ENCODE measurements at places on chromosomes 7 and 10.

- no peak for DNase-seq
Observed at GRCh38 chr10:65135508-65135907, 1614.3 kb downstream of the REEP3 start.

DNA sequence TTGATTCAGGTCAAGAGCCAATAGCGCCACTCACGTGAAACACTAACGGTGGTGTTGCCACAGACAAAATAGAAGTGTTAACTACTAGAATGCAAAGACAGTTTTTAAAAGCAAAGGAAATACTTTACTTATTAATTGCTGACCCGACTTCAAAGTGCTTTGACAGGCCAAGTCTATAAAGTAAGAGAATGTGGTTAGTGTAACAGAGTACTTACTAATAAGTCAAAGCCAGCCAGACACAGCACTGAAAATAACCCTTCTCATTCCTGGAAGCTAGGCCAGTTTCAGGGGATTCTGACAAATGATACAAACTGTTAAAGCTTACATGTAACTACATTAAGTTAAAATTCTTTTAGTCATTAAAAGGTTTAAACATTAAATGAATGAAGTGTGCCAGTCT lies 50.3 kb downstream of the ENO4 start:
- no peak for DNase-seq

DNA sequence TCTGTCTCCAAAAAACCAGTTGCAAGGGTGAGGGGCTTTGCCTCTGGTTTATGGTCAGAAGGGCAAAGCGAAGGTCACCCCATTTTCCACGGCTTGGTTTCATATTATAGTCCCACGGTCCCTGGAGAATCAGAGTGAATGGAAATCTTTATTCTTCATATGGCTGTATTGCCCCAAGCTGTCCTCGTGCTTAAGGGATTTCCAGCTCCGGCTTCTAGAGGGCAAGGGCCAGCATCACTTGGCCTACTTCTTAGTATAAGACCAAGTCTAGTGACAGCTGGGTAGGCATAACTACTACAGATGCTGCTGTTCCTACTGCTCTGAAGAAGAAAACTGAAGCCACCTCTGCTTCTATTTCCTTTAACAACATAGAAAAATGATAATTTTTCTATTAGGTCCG lies 63.2 kb downstream of the PARP12 start:
- no peak for DNase-seq

DNA sequence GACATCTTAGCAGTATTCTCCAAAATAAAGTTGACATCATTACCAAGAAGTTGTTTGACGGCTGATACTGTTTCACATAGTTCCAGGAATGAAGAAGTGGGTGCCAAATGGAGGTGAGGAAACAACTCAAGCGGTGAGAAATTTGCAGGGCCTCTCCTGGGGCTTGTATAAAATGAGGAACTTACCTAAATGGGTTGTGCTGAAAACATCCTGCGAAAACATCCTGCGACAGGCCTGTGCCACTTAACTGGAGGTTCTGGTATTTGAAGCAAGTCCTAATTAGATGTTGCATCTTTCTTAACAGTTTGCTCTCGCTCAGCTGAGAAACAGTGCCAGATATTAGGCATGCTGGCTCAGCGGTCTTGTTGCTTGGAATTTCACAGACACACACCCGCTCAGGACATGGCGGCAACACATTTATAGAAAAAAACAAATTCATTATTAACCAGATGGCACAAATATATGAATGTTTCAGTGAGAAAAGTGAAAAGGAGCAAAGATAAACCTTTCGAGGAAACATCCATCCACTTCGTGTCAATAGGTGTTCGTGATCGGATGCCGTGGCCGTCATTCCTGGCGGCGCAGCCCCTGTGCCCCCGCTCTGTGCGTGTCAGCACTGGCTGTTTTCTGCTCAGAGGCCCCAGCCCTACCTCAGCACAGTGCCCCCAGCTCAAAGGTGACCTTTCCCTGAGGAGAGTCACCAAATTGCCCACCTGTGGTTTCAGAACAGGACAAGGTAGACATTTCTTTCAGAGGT lies 48.1 kb downstream of the CDC123 start:
- no peak for DNase-seq

GRCh38 chr7:35362341-35362740 lies 108.4 kb upstream of the TBX20 start:
- no peak for DNase-seq

DNA sequence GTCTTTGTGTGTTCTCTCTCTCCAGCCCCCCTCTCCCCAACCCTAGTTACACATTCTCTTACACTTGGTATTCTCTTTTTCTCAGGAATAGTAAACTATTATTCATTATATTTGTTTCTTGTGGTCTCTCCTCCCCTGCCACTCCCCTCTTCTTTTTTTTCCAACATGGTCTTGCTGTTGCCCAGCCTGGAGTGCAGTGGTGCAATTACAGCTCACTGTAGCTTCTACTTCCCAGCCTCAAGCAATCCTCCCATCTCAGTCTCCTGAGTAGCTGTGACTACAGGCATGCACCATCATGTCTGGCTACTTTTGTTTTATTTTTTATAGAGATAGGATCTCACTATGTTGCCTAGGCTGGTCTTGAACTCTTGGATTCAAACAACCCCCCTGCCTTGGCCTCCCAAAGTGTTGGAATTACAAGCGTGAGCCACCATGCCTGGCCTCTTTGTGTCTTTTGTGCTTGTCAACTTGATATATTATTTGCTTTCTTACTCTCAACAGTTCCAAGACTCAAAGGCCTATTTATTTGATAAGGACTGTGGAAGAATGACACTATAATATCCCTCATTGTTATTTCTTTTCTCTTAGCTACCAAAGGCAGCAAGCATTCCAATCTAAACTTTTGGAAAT lies 66.9 kb downstream of the MLLT10 start:
- no peak for DNase-seq

DNA sequence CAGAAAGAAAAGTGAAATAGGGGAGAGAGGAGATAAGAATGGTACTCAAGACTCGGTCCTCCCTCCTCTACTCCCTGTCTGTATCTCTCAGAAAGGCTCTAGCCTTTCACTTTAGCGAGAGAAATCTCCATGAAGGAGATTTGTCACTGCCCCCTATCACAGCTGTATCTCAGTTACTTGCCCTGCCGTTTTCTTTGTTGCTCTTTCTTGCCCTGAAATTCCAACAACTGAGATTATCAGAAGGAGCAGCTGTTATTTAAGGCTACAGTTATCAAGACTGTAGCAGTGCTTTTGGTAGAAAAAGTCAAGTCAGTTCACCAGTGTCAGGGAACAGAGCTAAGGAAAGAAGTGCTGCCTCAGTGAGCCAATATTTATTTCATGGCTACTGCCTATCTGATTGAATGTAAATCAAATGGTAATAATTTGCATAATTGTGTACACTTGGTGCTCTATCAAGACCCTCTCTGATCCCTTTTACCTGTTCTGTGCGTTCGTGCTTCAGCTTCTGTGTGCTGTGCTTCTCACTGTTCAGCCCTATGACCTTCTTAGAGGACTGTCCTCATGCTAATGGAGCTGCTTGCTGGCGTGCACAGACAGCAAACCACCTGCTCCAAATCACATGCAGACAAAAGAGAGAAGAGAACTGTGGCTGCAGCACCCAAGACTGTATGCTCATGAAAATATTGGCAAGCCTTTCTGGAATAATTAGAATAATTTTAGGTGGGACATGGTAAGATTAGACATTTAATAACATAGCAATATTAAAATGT lies 180.2 kb upstream of the FAM3C start:
- DNase-seq: no peak

- DNase-seq: no peak
Observed at GRCh38 chr10:63644418-63645142, 123.4 kb downstream of the REEP3 start.

DNA sequence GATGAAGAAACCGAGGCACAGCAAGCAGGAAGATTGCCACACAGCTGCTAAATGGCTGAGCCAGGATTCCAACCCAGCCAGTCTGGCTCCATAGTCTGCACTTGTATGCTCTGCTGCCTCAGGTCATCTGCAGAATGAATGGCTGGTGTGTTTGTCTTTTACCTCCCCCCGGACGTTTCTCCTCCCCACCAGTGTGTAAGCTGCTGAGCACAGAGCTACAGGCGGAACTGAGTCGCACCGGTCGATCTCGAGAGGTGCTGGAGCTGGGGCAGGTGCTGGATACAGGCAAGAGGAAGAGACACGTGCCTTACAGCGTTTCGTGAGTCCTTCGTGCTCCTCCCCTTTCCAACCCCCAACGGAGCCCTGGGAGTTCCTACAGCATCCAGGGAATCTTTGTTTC lies 2.6 kb downstream of the CNPY4 start:
- peak; percentile 88 for DNase-seq

DNA sequence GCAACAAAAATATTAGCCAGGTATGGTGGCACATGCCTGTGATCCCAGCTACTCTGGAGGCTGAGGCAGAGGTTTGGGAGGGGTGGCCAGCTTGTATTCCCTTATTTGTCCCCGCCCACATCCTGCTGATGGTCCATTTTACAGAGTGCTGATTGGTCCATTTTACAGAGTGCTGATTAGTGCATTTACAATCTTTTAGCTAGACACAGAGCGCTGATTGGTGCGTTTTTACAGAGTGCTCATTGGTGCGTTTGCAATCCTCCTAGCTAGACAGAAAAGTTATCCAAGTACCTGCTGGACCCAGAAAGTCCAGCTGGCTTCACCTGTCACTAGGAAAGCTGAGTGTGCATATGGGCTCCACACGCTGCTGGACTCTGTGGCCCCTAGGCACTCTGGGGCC lies 40.0 kb upstream of the RASGEF1A start:
- no peak for DNase-seq

DNA sequence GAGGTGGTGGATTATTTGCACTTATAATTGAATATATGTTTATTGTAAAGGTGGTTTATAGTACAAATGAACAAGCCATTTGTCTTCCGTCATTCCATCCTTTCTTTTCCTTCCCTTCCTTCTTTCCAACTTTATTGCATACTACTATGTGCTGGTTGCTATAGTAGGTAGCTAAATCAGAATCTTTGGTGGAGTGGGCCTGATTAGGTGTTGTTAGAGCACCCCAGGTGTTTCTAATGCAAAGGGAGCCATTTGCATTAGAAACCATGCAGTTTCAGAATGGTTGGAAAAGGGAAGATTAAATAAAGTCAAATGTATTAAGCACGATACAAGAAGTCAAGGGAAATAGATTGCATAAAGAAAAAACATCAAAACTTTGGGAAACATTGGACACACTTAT lies 88.8 kb upstream of the TRIL start:
- DNase-seq: no peak

GRCh38 chr10:124967255-124967654 lies 25.3 kb downstream of the ZRANB1 start:
- DNase-seq: no peak

DNA sequence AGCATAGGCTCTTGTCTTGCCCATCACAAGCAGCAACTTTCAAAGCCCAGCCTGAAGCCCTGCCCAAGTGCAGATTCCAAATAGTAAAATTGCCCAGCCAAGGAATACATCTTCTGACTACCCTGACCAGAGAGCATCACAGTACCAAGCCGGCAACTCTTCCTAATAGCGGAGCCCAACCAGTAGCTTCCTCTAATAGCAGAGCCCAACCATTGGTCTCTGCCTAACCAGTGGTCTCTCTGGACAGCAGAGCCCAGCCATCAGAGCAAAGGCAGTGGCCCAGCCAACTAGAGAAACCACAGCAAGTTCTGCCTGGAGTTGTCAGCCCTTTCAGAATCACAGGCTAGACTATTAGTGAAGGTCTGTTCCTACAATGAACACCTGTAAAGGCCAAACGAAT lies 285.6 kb downstream of the HGF start:
- peak; percentile 94 for DNase-seq

- DNase-seq: no peak
Observed at GRCh38 chr7:55587687-55588378, 15.5 kb upstream of the VOPP1 start.

DNA sequence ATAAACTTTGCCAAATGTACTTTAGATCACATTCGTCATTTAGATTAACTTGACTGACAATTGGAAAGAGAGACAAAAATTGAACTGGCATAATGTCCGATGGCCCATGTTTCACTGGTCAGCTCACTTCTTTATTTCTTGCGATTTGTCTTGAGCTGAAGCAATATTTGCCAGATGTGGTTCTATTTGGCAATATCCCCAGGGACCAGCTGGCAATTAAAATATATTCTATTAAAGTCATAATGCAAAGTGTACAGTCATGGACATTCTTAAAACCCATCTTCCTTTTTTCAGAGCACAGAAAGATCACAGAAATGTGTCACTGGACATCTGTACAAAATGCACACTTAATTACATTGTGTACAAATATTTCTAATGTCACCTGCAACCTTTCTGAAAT lies 26.3 kb downstream of the NEBL start:
- no peak for DNase-seq

GRCh38 chr10:103491729-103492364 lies 1.7 kb upstream of the NEURL1 start:
- DNase-seq: peak; percentile 87

GRCh38 chr10:60253484-60253883 lies 136.2 kb downstream of the ANK3 start:
- DNase-seq: no peak

DNA sequence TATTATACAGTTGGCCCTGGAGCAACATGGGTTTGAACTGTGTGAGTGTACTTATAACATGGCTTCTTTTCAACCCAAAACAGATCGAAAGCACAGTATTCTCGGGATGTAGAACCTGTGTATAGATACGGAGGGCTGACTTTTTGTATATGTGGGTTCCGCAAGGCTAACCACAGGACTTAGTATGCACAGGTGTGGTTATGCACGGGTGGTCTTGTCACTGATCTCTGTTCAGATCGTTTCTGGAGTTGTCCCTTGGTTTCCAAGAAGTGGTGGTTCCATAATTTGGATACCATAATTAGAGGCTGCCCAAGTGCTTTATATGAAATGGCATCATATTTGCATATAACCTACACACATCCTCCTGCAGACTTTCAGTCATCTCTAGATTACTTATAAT lies 10.9 kb upstream of the BHLHA15 start:
- no peak for DNase-seq

- DNase-seq: no peak
Observed at GRCh38 chr7:106290319-106290718, 5.5 kb upstream of the NAMPT start.

GRCh38 chr7:131183072-131183471 lies 144.6 kb upstream of the MKLN1 start:
- no peak for DNase-seq

- DNase-seq: no peak
Observed at GRCh38 chr7:55030314-55030713, 11.5 kb downstream of the EGFR start.

DNA sequence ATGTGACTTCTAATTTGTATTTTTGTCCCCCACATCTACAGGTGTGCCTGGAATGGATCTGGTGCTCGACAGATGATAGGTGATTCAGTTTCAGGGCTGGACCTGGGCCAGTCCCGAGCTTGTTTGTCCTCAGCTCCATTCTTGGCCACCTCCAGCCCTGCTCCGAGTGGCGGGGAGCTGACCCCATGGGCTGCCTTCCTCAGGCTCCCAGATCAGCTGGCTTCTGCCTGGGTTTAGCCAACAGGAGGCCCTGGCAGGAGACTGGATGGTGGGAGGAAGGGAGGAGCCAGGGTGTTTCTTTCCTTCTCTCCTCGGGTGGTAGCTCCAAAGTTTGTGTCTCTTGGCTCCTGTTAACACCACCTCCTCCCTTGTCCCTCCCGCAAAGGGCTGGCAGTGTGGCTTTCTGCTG lies 75.2 kb downstream of the CDH23 start:
- no peak for DNase-seq

- DNase-seq: no peak
Observed at GRCh38 chr7:23216021-23216420, 30.6 kb upstream of the GPNMB start.

GRCh38 chr10:6022660-6023059 lies 39.5 kb downstream of the IL2RA start:
- DNase-seq: no peak

- DNase-seq: peak; percentile 21
Observed at GRCh38 chr7:92633211-92633906, 43.2 kb upstream of the FAM133B start.
